Activated gamma-delta T cell treated with anti-CD3 and anti-CD28 coated beads, Interleukin-2, amount 50 U/mL, for 16 hours (primary cell): ENCODE measurements at places on chromosomes 12 and 14.

- no peak for DNase-seq
Observed at GRCh38 chr14:41404126-41404525, 202.6 kb upstream of the LRFN5 start.

DNA sequence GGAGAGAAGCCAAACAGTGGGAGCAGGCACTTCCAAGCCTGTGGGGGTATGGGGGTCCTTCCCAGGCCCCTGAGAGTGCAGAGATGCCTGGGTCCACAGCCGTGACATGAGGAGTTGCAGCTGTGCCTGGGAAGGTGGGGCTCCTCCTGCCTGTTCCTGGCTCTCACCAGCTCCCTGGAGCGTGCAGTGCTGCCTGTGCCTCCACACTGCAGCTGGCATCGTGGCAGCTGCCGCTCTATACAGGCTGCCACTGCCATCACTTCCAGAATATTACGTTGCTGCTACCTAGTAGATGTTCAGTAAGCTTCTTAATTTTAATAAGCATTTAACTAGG lies 223.7 kb downstream of the KCNC2 start:
- DNase-seq: no peak

DNA sequence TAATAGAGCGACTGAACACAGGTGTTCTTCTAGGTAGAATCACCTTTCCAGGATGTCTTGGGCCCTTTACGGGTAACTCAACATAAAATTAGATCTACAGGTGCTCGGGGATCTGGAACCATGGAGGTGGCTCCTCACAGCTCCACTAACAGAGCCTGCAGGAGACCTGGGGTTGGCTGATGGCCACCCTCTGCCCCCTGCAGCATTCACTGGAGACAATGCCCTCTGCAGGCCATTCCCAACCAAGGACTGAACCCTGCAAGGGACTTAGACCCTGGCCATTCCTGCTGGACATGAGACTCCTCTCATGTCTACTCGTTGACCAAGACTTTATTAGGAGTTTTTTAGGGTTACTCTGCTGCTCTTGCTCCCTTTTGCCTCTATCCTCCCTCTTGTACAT lies 58.5 kb upstream of the PPP4R3A start:
- no peak for DNase-seq

GRCh38 chr12:913919-914698 lies 35.4 kb downstream of the RAD52 start:
- no peak for DNase-seq

DNA sequence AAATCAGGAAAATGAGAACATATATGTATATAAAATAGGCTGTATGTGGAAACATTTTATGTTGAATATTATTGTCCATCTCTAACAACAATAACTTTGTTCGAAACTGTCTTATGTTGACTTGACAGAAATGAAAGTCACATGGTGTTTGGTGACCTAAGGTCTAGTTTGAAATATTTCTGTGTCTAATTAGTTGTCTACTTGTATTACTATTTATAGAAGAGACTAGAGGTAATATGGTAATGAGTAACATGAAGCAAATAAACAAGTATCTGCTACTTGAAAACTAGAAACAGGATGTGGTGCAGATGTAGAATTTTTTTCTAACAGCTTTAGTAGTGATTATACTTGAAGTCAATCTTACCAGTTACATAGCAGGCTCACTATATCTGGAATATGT lies 3.9 kb downstream of the GPHN start:
- DNase-seq: no peak

- DNase-seq: no peak
Observed at GRCh38 chr14:87052646-87053225, 940.2 kb downstream of the GALC start.
